ENCODE measurements at places on chromosomes 12 and 14.

DNA sequence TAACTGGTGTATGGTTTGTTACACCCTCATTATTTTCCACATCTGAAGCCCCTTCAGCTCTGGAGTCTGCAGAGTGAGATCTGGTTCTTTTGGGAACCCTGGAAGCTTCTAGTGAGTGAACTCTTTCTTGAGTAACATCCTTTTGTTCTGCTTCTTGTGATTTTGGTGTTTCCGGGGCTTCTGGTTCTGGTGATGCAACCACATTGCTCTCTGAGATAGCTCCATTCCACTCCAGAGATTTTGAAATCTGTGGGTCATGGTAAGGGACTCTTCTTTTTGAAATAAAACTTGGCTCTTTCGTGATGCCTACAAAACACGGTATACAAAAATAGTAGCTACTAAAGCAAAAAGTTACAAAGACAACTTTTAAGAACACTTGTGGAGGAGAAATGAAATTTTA, 5.4 kb downstream of the MDM1 start:
- DNase-seq: no peak

DNA sequence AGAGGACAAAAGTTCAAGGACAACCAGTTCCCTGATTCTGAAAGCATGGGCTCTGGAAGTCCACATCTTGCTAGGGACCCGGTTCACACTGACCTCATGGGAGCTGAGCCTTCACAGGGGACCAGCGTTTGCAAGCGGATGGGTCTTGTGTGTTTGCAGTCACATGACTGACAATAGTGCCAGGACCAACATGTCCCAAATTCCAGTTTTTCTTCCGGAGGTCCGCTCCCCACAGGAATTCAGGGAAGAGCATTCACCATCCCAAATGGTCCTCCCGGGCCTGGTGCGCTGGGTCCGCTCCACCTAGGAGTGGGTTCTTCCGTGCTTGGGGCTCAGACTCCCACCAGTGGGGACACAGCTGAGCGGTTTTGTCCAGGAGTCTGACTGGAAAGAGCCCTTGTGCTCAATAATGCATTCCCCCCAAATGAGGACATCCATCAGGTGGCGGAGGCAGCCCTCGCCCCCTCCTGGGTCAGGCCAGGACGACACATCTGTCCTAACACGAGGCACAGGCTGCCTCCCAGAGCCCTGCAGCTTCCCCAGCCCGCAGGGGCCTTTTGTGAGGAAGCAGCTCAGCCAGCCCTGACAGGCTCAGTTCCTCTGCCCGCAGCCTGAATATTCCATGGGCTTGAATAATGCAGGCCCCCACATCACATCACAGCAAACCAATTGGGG, 91.8 kb upstream of the BCL11B start:
- no peak for DNase-seq

GRCh38 chr12:124952295-124952694, 36.6 kb downstream of the DHX37 start:
- no peak for DNase-seq

DNA sequence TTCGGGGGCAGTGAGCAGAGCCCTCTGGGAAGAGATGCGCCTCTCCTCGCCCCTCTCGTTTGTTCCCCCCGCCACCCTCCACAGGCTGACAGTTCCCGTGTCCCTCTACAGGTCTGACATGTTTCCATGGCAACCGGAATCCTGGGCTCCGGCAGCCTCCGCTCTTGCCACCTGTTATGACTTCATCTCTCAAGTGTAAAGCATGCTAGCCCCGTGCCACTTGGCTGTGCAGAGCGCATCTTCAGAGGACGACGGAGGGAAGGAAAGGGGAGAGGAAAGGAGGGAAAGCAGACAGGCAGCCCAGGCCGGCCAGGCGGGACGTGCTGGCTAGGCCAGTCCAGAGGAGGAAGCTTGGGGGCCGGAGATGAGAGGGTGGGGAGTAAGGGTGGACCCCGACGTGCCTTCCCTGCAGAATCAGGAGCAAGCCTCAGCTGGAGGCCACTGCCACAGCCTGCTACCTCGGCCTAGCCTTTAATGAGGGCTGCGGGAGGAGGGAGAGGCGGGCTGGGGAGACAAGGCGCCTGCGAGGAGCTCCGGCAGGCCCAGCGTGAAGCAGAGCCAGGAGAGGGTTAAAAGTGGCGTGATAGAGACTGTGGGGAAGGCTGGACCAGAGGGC, 214.3 kb downstream of the DPF3 start:
- no peak for DNase-seq

DNA sequence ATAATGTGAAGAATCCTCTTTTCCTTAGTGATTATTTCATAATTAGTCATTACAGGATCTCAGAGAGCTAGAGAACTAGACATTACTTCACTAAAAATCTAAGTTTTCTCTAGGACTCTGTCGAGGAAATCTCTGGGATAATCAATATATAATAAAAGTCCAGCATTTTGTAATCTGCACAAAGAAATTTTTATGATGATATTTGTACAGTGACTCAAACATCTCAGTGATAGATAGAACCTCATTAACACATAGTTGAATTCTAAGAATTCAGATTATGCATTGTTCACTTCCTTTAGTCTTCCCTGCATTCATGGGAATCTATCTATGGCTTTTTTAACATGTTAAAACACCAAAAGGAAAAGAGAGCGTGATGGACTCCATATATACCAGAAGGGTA, 11.0 kb downstream of the ITPR2 start:
- DNase-seq: no peak

DNA sequence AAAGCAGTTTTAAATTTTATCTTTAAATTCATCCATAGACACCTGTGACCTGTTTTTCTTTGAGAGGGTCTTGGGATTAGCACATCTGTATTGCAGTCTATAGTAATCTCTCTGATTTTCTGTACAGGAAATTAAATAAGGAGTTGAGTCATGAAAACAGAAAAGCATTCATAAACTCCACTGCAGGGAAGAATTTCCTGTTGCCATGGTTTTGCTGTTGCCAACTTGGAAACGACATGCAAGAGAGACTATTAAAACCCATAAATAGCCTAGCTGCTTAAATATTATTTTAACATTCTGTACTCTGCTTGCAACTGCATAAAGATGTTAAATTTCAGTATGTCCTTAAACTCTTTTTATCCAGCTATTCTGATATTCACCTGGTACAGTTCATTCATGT, 281.0 kb upstream of the RGS6 start:
- no peak for DNase-seq

DNA sequence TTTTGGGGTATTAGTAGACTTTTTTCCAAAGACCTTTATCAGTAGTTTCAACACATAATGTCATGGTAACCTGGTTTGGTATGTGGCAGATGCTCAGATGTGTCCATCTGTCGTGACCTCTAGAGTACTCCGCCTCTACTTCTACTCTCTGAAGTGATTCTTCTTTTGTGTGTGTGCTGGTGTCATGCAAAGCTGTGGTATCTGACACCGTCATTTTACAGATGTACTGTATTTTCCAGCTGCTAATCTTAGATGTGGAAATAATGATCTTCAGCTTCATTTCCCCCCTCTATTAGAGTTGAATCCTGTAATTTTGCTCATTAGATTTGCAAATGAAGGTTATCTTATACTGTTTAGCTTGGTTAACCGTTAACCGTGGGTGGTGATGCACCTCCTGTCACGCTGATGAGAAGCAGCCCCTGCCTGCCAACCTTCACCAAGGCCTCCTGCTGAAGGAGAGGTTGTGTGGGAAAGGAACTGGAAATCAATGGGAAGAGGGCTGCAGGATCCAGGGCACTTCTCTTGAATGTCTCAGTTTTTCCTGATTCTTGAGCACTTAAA, 222.4 kb upstream of the AMIGO2 start:
- no peak for DNase-seq
